CD14-positive monocyte (primary cell): ENCODE measurements at places on chromosomes 4 and X.

- no peak for DNase-seq
Observed at GRCh38 chrX:131901546-131901945, 121.6 kb upstream of the STK26 start.

- DNase-seq = no peak
Observed at GRCh38 chr4:63275491-63275890, 1133.8 kb downstream of the TECRL start.

GRCh38 chr4:158870626-158871334, 102.0 kb downstream of the FNIP2 start:
- DNase-seq = no peak

DNA sequence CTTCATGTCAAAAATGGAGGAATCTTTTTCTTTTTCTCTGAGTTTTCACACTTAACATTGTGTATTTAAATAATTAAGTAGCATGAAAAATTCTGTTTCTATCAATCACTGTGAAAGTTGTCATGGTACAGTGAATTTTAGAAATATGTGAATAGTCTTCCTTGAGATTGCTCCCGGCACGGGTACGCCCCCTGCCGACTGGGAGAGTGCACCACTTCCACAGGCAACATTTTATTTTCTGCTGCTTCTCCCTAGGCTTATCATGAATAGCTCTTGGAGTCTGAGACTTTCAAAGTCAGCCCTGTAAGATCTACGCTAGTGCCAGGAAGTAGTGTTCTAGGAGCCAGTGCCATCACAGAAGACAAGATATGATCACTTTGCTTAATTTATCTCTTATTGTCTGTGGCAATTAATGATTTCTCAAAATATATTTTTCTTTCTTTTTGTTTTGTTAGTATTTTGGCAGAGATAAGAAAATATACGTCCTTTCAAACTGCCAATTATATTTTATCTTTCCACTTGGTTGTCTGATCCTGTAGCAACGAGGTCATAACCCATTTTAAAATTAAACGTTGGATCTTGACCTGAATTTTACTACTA, 763.8 kb upstream of the AADAT start:
- DNase-seq = no peak

- no peak for DNase-seq
Observed at GRCh38 chrX:123339221-123339905, 155.3 kb downstream of the GRIA3 start.

GRCh38 chr4:105924341-105924740, 29.1 kb downstream of the NPNT start:
- DNase-seq = no peak

GRCh38 chrX:105464618-105465017, 244.1 kb upstream of the TEX13A start:
- no peak for DNase-seq

DNA sequence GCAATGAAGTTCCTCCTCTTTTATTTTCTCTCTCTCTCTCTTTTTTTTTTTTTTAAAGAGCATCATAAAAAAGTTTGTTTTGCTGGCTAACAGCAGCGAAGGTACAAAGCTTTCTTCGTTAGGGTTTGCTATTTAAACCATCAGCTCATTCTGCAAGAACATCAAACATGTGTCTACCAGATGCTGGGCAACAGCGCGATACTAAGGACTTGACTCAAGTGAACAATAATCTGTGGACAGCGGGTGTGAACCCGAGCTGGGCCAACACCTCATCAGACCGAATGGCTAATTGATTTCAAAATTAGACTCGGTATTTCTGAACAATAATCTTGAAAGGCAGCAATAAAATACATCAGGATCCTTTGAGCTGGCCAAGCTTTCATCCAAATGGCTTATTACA, 246.4 kb downstream of the FBXO8 start:
- no peak for DNase-seq

DNA sequence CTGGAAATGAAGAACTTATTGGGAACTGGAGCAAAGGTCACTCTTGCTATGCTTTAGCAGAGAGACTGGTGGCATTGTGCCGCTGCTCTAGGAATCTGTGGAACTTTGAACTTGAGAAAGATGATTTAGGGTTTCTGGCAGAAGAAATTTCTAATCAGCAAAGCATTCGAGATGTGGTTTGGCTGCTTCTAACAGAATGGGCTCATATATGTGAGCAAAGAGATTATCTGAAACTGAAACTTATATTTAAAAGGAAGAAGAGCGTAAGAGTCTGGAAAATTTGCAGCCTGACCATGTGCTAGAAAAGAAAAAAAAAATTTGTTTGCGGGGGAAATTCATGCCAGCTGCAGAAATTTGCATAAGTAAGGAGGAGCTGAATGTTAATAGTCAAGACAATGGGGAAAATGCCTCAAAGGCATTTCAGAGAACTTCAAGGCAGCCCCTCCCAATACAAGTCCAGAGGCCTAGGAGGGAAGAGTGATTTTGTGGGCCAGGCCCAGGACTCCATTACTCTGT, 35.9 kb upstream of the PAPSS1 start:
- no peak for DNase-seq

DNA sequence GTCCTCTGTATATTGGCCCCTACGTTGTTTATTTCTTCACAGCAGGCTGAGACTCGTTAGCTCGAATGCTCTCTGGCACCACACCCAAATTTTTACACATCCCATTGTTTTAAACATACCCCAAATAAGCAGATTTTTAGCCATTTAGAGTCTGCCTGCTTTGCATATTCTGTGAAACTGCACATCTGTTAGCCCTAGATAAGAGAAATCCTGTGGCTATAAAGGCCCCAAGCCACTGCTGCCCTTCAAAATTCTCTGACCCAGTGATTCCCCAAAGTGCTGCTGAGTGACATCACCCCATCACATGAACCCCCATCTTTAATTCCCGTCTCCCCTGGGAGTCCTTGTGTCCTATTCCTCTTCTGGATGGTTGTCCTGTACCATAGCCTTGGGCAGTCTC, 20.8 kb downstream of the TEX13C start:
- no peak for DNase-seq

- no peak for DNase-seq
Observed at GRCh38 chr4:81808011-81808672, 336.4 kb upstream of the RASGEF1B start.

- DNase-seq = no peak
Observed at GRCh38 chr4:147546349-147546748, 65.5 kb downstream of the EDNRA start.

DNA sequence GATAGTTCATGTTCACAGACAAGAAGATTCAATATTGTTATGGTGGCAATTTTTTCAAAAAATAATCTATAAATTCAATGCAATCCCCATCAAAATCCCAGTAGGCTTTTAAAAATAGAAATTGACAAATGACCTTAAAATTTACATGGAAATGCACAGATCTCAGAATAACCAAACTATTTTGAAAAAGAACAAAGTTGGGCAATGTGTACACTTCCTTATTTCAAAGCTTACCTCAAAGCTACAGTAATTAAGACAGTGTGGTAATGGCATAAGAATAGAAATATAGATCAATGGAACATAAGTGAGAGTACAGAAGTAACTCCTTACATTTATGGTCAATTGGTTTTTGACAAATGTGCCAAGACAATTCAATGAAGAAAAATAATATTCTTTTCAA, 39.0 kb downstream of the FRMD7 start:
- peak; percentile 20 for DNase-seq

GRCh38 chr4:159212675-159213293, 109.9 kb downstream of the RAPGEF2 start:
- DNase-seq = no peak

DNA sequence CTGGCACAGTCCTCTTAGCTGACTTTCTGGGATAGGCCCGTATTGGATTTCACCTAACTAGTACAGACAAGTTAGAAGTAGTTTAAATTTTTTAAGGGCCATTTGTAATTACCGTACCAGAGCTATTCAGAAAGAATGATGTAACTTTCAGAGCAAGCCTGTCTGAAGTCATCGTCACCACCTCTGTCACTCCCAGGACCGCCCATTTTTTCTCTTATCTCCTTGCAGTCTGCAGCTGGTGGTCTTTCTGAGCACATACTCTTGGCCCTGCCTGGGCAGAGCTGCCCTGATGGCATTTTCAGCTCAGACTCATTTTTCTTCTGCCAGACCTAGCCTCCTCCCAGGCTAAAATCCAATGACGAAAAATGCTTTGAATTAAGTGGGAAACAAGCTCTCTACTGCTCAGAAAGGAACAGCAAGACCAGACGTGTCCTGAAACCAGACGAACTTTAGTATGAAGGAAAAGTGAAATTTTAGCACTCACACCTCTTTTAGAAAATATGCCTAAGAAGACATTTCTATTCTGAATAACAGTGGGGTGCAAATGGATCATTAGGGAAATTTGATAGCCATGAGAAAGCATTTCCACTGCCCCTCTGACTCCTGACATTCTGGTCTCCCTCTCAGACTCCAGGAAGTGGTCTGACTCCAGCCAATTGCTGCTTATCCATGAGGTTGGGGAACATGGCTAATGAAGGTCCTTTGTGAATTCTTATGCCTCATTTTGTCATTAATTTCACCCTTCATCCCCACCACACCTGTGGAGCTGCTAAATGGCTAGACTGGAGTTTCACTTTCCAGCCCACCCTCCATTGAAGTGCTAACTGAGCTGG, 162.4 kb upstream of the GYPA start:
- no peak for DNase-seq

- peak; percentile 76 for DNase-seq
Observed at GRCh38 chrX:21990832-21991231, 41.3 kb upstream of the PHEX start.

GRCh38 chr4:8109406-8110065, 49.1 kb downstream of the ABLIM2 start:
- no peak for DNase-seq

DNA sequence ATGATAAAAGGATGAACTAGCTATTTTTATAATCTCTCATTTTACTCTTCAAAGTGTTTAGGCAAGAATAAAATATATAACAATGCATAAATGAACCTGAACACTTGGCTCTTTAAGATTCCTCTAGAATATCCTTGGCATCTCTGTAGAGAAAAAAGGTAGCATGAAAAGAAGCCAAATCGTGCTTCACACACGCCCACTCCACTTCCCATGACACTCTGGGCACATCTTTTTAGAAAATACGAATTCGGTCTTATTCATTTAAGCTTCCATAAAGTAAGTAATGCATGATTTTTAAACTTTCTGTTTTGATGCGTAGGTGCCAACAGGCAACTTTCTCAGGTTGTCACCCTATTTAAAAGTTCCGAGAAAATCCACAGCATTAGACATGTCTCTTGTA, 73.6 kb upstream of the SORBS2 start:
- DNase-seq = no peak

- no peak for DNase-seq
Observed at GRCh38 chr4:114320126-114320525, 278.5 kb upstream of the UGT8 start.

DNA sequence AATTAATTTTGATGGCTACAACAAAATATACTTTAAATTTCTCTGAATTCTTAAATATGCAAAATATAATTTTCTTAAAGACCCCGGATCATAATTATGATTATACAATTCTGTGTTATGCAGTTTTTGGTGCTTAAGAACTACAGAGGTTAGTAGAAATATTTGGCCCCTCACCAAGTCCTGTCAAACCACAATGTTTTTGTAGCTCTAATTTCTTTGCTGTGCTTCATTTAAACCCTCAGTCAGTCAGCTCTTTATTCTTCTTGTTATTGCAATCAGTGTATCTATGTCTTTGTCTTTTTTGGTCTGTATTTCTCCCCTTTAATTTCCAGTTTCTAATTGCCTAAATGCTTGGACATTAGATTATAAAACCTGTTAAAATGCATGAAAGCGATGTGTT, 186.1 kb downstream of the CAMK2D start:
- DNase-seq = no peak

- no peak for DNase-seq
Observed at GRCh38 chr4:47002580-47002979, 9.2 kb upstream of the GABRA4 start.
